Left hindlimb (tissue), 1 donor: ENCODE measurements at places on chromosomes 16 and 17.

DNA sequence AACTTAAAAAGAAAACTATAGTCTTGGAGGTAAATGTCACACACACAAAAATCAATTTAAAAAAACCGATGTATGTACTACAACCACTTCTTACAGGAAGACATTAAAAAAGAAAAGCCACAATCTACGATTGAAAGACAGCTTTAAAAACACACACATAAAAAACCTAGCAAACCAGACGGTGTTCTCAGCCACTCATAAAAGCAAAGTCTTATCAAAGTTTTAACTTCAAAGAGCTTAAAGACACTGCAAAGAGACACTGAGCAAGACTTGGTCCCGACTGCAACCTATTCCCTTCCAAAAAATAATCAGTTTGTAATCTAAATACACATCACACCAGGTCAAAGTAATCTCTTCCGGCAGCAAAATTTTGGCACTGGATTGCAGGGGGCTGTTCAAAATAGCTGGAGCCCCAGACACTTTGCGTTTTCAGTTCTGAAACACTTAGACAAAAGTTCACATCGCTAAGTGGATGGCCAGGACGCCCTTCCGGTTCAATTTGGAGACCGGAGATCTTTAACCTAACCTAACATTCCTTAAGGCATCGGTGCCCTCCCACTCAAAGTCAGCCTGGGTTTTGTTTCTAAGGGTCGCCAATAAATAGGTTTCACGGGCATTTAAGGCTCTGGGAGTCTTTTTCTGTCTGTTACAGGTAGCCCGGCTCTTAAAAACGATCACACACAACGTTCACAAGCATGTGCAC is 2.6 kb downstream of the ZCCHC14 start:
- DNase-seq = no peak

GRCh38 chr16:78786635-78787034 is 687.2 kb downstream of the WWOX start:
- no peak for DNase-seq

- DNase-seq = no peak
Measured at GRCh38 chr17:62611292-62611691, 16.2 kb upstream of the MRC2 start.

- DNase-seq = no peak
Measured at GRCh38 chr16:24114876-24115275, 141.3 kb upstream of the CACNG3 start.

DNA sequence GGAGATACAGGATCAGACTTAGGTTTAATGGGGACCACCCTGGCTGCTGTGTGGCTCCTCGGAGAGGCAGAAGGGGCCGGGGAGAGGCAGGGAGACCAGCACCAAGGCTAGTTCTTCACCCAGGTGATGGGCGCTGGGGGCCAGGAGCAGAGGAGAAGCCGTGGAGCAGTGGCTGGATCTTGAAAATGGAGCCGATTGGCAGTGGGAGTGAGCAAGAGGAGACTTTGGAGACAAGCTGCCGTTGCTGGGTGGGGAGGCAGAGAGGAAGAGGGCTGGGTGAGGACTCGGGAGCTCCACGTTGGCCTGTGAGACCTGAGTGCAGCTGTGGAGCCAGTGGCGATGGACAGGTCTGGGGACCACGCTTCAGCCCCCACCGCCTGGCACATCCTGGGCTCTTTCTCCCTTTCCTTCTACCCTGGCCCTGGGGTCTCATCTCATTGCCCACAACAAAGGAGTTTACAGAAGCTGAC is 9.0 kb downstream of the RAB11FIP4 start:
- DNase-seq = no peak

GRCh38 chr17:59415397-59415796 is 83.9 kb downstream of the YPEL2 start:
- no peak for DNase-seq

- no peak for DNase-seq
Measured at GRCh38 chr17:30165147-30165546, 48.5 kb downstream of the NSRP1 start.

DNA sequence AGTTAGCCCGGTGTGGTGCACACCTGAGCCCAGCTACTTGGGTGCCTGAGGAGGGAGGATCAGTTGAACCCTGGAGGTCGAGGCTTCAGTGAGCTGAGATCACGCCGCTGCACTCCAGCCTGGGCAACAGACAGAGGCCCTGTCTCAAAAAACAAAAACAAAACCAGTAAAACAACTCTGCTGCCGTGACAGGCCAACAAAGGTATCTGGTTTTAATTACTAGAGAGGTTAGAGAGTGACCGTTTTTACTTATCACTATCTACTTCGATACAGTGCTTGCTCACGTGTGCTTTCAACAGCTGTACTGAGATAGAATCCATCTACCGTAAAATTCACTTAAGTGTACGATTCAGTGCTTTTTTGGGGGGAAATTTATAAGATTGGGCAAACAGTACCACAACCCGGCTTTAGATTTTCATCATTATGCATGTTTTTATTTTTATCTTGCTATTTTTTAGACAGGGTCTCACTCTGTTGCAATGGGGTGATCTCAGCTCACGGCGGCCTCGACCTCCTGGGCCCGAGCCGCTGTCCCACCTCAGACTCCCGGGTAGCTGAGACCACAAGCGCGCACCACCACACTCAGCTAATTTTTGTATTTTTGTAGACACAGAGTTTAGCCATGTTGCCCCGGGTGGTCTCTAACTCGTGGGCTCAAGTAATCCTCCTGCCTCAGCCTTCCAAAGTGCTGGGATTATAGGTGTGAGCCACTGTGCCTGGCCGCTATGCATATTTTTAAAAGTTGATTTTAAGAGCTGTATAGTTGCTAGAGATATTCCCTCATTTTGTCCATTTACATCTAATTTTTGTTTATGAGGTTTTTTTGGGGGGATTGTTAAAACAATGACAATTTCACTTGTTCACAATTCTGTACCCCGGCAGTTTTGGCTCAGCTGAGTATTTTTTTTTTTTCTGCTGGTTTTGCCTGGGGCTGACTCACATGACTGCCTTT is 30.9 kb downstream of the SERPINF1 start:
- DNase-seq = no peak

DNA sequence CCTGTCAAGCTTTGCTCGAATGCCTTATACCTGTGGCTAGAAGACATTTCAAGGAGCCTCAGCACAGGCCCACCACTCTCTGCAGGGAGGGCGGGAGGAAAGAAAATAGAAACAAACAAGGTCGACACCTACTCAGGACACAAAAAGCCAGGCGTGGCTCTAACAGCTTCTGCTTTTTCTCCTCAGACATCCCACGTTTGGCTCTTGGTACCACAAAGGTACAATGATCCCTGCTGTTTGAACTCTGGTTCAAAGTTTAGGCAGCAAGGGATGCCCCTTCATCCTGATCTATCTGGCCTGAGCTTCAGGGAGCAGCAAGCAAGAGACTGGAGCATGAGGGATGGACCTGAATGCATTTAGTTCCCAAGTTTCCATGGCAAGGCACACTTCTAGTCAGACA is 57.1 kb downstream of the CREBBP start:
- DNase-seq = no peak

- DNase-seq = no peak
Measured at GRCh38 chr17:740240-741017, 8.0 kb downstream of the TLCD3A start.

DNA sequence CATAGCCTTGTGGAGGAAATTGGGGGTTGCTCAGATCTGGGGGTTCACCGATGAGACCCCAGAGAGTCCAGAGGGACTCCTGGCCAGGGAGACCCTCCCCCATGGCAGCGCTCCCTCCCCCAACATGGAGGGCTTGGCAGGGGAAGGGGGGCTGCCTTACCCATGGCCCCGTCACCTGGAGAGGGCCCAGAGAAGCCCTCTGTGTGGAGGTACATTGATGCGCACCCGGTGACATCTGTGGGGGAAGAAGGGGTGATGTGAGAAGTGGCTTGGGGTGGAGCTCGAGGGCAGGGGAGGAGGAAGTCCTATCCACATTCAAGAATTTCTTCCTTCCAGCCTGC is 16.2 kb downstream of the ETV4 start:
- no peak for DNase-seq

- no peak for DNase-seq
Measured at GRCh38 chr16:1981398-1981836, at the start of gene NOXO1. NOXO1 (minus strand) TSS chr16:1981469; CDS start chr16:1981179, 290 bp downstream.

DNA sequence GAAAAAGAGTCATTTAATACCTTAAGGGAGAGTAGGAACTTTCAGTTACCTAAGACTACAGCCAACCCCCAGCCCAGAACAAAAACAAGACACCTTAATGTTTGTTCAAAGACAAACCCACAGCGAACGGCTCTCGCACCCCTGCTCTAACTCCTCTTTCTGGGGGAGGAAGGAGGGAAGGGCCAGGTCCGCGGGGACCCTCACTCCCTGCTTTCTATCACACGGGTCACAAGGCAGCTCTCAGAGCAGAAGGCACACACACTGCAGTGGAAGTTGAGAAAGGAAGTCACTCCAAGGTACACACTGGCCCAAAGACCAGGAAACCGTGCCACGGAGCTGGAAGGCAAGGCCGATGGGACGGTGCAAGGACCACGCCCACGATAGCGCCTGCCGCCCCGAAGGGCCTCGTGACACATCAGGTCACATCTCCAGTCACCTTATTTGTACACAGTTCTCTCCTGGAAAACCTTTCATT is 10.0 kb downstream of the LITAFD start:
- DNase-seq = no peak

- DNase-seq = no peak
Measured at GRCh38 chr16:85888405-85889331, 10.3 kb upstream of the IRF8 start.

- DNase-seq = no peak
Measured at GRCh38 chr17:74435775-74436359, 4.0 kb downstream of the GPRC5C start.

DNA sequence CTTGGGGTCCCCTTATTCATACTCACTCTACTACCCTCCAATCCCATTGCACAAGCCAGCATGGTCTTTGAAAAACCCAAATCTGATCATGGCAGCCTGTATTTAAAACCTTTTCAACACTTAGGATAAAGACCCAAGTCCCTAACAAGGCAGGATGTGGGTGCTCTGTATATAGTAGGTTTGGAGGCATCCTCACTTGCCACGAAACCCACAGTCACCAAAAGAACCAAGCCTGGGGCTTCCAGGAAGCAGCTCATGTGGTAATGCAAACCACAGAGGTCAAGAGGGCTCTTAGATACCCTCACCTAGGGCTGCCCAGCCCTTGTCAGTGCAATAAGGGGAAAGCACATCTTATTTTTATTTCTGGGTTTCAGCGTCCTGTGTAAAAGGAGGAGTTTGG is 218.6 kb upstream of the ASIC2 start:
- no peak for DNase-seq

DNA sequence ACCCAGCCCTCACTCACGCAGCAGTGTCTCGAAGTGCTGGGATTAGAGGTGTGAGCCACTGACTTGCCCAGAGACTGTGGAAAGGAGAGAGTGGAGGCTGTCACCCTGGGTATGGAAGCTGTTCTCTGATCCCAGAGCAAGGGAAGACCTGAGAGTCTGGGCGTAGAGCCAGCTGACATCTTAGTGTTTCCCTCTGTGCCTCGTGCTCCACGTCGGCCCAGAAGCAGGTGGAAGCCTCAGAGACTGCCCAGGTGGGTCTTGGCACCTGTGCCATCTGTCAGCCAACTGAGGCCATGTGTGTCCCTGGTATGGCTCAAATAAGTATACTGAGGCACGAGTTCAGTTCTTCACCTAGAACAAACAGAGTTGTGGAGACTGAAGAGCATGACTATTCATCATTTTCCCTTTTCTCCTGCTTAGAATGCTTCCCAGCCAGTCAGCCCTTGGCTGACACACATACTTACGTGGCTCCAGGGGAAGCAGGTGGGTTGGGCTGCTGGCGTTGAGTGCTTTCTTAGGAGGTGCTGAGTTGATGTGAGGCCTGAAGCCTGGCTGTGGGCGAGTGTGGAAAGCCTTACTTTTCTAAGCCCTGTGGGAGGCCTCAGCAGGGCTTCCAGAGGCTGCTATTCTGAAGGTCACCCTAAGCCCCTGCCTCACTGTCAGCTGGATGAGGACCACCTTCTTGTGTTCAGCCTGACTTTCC is 8.1 kb downstream of the CTRL start:
- no peak for DNase-seq

DNA sequence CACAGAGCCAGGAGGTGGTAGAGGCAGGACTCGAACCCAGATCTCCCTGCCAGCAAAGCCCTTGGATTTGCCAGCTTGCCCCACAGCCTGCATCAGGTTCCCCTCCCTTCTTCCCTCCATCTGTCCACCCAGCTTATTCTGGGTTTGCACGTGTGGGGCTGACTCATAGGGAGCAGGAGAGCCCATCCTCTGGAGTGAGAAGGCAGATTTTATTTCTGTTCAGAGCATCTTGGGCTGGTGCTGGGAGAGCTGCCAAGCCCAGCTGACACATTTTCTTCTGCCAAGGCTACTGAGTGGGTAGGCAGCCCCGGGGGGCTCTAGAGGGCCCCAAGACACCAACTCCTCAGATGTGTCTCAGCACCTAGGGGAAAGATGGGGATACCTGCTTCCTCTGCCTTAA is 106.3 kb upstream of the CRHR1 start:
- DNase-seq = no peak

GRCh38 chr16:4042581-4042980 is 73.7 kb downstream of the ADCY9 start:
- no peak for DNase-seq

DNA sequence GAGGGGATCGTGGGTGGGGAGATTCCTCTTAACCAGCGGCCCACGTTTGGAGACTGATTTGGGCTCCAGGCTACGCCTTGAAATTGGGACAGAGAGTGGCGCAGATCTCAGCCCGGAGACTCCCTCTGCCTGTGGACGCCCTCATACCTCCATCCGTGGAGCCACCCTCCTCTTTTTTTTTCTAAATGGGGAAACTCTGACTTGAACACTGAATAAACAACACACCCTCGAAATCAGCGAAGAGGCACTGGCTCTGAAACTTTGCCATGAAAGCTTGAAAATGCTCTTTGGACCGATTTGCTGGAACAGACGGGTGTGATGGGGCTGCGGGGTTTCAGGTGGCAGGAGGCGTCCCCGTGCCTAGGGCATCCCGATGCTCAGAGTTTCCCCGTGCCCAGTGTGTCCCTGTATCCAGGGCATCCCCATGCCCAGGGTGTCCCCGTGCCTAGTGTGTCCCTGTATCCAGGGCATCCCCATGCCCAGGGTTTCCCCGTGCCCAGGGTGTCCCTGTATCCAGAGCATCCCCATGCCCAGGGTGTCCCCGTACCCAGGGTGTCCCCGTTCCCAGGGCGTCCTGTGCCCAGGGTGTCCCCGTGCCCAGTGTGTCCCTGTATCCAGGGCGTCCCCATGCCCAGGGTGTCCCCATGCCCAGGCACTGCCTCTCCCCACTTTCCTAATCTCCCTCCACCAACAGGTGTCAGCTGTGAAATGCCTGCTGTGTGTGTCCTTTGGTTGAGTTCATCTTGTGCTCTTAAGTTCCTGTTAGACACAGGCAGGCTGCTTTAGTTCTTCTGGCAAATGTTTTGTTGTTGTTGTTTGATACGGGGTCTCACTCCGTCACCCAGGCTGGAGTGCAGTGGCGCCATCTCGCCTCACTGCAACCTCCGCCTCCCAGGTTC is 187.0 kb downstream of the SEC14L1 start:
- no peak for DNase-seq

GRCh38 chr17:12043702-12044101 is 23.0 kb downstream of the MAP2K4 start:
- no peak for DNase-seq
